Ovary (tissue), 10 donors: ENCODE measurements at places on chromosomes 7 and 10. TPM values are rescaled to one million over a fixed set of nuclear protein-coding genes. Genes with fewer than 3 reads are reported as not detected.

The LRRC17 gene
- 41.0 TPM for total RNA-seq

The CTAGE4 gene
- 2.4 TPM for total RNA-seq

The TCF7L2 gene
- 35.8 TPM for total RNA-seq

The FLNC gene
- 16.4 TPM for total RNA-seq

The AOC1 gene
- 0.95 TPM for total RNA-seq

DNA sequence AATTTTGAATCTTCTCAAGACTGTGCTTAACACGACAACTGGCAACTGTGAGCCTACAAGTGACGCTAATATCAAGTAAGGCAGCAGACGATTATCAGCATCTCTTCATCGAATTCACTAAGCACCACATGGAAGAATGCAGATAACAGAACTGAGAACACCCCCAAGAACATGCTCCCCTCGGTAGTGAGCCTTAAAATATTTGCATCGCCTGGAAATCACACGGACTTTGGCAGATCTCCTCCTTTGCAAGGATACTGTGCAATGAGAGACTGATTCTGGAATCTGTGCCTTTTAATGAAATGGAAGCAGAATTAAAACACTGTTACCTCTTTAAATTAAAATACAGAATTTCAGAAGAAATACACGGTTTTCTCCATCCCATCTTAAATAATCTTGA, 38.2 kb upstream of the NEBL start:
- DNase-seq, result no peak

GRCh38 chr7:134997214-134997885, 11.0 kb downstream of the AGBL3 start:
- no peak for DNase-seq

GRCh38 chr7:133980804-133981203, 146.3 kb upstream of the LRGUK start:
- DNase-seq, result no peak

DNA sequence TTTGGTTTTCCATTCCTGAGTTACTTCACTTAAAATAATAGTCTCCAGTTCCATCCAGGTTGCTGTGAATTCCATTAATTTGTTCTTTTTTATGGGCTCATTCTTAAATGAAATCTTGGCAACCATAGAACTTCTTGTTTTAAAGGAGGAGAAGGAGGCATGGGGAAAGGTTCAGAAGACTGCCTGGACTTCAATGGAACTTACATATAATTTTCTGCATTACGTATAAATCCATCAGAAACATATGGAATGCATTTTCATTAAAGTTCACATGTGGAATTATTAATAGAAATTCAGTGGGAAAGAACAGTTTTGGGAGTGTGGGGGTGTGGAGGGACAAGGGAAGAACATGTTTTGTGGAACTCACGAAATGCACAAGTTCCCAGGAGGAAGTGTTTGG, 176.6 kb upstream of the PRKCQ start:
- DNase-seq, result no peak

DNA sequence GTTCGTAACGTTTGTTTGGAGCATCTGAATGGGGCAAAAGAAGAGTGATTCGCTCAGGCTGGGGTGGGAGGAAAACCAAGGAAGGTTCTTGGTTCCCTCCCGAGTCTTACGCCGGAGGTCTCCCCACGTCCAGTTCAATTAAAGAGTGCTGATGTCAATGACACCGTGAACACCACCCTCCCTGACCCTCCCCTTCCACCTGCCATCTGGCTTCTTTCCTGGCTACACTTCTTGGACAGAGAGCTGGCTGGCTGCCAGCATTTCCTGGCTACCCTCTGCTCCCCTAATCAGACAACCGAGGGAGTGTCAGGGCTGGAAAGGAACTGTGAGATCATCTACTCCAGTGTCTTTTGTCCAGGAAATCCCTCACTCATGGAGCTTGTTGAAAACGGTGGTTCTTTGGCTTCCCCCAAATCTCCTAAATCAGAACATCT, 24.1 kb upstream of the FFAR4 start:
- no peak for DNase-seq

DNA sequence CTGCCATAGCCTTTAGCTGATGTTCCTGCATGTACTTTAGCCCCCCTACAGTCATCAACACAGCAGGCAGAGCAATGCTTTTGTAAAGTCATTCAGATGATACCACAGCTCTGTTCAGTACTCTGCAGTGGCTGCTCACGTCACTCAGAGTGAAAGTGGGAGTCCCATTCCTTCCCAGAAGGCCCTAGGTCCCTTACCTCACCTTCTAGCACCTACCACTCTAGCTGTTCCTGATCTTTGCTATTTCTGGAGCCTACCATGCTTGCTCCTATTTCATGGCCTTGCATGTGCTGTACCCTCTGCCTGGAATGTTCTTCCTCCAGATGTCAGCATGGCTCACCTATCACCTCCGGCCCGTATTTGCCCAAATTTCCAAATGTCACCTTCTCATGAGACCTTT, 94.4 kb upstream of the PRR15 start:
- DNase-seq, result no peak
